Activated T-helper 2 cell treated with anti-CD3 and anti-CD28 coated beads, Interferon-gamma antibody, Interleukin-2, Interleukin-4, amounts not matched to agents 10 μg/mL and 5 μg/mL and 100 μg/mL, durations not matched to agents 14 hours and 24 hours and 36 hours (primary cell): ENCODE measurements at places on chromosomes 6 and 20.

DNA sequence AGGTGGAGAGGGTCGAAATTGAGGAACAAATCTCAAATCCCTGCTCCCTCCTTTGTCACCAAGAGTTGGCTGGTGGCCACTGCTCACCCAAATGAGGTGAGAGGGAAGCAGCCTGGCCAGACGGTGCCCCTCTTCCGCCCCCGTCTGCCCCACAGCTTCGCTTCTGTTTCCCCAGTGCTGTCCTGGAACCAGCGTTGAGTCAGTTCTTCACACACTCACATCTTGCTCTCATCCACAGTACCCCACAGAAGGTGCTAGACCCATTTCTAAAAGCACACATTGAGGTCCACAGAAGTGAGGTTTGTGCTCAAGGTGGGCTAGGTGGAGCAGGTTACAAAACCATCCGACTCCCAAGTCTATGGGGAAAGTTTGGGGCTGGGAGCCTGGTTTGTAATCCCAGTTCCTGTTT, 3.8 kb downstream of the CEBPB start:
- DNase-seq: no peak

GRCh38 chr6:19356692-19357091, 480.5 kb upstream of the ID4 start:
- no peak for DNase-seq

DNA sequence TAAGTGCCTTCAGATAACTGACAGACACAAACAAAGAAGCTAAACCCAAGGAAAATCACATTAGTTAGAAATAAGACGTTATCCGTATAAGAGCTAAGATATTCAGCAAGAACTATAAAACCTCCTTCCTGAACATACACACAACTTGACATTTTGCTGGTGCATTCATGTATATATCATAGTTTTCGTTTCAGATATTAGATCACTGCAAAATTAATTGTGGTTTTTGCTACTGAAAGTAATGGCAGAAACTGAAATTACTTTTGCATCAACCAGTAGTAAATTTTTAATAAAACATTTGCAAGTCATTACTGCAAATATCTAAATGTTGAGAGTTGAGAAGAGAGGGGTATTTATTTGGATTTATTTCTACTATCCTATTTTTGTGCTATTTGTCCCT, 26.1 kb upstream of the KCNQ5 start:
- DNase-seq: no peak

GRCh38 chr6:152107973-152108372, 300.5 kb downstream of the ESR1 start:
- no peak for DNase-seq

- DNase-seq: no peak
These were observed 1.7 kb upstream of the DYNLT1 start for GRCh38 chr6:158646023-158646910.

DNA sequence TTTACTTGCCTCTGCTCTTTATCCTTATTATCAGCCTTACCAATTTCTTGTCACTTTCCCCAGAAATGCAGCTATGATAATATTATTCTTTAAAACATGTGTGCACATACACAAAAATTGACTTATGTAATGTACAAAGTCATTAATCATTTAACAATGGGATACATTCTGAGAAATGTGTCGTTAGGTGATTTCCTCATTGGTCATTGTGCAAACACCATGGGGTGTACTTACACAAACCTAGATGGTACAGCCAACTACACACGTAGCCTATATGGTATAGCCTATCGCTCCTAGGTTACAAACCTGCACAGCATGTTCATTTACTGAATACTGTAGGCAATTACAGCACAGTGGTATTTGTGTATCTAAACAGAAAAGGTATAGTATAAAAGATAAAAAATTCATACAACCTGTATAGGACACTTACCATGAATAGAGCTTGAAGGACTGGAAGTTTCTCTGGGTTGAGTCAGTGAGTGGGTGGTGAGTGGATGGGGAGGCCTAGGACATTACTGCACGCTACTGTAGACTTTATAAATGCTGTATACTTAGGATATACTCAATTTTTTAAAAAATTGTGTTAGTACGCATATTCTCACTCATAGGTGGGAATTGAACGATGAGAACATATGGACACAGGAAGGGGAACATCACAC, 56.9 kb downstream of the HIVEP1 start:
- no peak for DNase-seq

DNA sequence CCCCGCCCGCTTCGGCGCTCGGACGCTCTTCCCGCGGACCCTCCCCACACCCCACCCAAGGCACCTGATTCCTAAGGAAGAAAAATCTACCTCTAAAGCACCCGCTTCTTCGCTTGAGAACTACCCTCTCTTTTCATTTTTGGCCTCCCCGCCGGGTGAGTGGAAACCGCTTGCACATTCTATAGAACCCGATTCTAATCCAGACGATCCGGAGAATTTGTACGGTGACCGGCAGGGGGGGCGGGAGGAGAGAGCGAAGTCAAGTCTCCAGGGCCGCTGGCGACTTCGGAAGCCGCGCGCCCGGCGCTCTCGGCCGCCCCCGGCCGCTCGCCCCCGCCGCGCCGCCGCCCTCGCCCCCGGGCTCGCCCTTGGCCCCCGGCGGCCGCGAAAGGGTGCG, at the start of gene RBM24:
TSS of gene RBM24 (plus strand) at position 262 of the 397 bp plus-strand sequence. CDS start 221 bp downstream, outside the sequence.
- peak; percentile 15 for DNase-seq

- no peak for DNase-seq
These were observed 71.2 kb upstream of the SGK1 start for GRCh38 chr6:134389129-134389528.

DNA sequence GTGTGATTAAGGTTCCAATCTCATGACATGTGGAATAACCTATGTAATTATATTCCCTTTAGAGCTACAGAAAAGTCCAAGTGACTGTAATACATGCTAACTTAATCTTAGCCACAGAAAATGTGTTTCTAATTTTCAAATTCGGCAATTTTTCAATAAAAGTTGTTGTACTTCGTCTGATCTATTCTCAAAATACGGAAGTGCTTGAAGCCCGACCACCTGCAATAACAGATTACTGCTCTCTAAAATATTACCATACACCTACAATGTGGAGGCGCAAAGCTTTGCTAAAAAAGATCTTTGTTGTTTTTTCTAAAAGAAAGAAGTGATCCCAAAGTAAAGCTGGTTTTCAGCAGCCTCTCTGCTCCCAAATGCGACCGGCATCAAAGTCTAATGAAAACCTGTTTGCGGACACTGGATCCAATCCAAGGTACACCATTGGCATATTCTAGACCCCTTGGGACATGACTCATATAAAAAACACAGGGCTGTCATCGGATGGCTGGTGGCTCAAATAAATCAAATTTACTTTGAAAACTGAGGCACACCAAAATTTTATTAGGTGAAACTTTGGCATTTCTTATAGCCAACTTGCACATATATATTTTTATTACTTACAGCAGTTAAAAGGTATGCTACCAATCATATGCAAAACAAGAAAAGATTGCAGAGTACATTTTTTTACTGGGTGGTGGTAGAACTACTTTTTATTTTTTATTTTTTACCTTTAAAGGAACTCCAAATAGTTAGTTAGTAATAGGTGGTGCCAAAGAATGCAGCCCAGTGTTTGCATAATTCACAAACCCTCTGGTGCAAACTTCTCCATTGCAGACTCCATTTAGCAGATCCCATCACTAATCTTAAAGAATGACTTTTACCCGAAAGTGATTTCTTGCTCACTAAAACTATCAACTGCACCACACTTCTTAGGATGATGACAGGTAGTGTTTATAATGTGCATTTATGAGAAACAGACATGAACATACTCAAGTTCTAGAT, 118.7 kb upstream of the TBX18 start:
- no peak for DNase-seq

DNA sequence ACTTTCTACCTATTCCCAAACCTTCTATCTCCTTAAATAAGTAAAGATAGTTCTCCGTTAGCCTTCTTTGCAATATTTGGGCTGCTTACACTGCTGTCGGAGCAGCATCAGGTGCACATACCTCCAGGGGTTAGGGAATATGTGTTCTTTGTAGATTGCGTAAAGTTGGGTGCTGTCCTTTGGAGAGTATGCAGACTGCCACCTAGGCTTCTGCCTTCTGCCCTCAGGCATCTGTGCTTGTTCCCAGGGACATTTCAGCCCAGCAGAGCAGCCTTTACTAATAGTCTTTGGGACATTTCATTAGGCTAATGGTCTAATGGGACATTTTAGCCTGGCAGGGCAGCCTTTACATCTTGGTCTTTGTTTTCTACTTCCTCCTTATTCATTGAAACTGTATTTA, 260.6 kb downstream of the TPBG start:
- DNase-seq: no peak

DNA sequence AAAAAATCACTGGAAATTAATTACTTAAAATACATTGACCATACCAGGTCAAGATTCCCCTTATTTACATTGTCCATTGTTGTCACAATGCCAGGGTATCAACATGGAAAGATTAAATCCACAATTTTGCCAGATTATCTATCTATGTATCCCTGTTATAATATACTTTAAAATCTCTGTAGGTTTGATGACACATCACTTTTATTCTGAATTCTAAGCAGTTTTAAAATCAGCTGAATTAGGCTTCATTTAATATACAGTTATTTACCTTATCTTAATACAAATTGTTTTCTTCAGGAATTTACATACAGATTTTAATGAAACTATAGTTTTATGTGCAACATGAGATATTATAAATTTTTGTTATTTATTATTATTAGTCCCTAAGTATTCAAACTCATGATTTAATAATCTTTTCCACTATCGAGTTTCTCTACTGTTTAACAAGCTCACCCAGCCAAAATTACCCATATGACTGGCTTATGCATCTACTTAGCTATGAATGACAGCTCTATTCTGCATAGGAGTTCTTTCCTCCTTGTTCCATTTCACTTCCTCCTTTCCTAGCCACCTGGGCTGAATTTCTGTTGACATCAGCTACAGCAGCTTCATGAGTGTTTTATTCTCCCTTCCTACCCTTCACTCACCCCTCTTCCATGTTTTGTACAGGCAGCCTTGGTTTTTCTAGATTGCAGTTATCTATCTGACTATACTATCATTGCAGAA, 654.2 kb upstream of the MAP3K7 start:
- DNase-seq: no peak

GRCh38 chr20:59604741-59605600, 631 bp downstream of the PHACTR3 start:
- DNase-seq: no peak
